ENCODE measurements at places on chromosomes 1 and 21.

DNA sequence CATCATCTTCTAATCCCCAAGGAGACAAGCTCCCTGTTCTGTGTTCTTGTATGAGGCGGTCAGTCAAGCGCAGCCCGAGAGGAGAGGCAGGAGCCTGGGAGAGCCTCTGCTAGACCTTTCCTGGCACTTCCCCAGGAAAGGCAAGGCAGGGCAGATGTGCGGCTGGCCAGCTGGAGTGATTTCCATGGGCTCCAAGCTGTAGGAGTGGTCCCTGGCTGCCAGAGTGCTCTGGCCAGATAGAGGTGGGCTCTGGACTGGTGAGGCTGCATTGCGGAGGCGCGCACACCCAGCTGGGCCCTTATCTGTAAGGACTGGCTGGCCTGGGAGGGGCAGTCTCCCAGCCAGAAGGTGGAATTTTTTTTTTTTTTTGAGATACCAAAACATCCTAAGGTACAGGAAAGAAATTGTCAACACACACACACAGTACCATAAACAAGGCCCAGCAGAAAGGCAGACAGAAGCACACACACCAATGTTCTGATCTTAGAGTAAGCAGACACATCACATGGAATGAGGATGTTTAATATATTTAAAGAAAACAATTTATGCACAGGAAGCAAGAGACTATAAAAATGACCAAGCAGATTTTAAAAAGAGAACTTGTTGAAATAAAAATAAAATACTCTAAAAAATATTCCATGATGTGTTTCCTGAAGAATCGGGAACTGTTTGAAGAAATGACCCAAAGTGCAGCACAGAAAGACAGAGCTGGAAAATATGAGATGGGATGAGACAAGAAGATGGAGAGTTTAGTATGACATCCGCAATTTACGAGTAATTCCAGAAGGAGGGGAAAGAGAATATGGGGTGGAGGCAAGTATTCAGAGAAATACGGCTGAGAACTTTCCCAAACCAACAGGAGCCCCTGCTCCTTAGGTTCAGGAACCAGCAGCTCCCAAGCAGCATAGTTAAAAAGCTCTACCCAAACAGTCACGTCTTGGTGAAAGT lies 13.4 kb downstream of the IBA57 start:
- no peak for DNase-seq

DNA sequence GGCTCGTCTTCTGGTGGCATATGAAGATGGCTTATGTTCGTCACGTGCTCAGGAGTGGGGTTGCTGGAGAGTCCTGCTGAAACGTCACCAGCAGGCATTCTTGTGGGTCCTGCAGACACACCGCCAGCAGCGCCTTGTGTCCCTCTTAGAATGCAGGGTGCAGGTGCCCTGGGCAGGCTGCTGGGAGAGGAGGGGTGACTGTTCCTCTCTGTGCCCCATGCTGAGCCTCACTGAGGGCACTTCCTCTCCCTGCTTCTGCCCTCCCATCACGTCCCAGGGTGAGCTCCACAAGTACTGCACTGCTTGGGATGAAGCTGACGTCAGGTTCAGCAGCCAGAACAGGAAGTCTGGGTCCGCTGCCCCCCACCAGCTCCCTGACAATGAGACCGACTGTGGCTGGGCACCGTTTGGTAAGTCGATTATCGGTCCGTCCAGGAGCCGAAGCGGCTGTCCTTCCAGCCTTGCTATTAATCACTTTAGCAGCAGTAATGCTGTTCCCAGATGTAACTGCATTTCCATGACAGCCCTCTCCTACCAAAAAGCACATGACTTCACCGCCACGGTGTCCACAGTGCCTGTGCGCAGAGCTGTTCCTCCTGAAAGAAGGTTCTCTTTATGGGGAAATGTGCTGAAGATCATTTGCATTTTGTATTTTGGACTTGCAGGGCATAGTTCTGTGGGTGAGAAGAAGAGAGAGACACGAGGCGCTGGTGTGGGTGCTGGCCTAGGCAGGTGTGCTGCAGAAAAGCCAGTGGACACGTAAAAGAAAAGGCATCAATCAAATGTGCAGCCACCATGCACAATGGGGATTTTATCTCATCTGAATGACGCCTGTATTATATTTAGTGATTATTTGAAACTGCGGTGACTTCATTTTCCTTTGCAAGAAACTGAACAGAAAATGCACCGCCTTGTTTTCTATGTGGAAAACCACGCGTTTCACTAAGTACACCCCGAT lies 21.0 kb downstream of the SLC37A1 start:
- peak; percentile 72 for DNase-seq

- DNase-seq = peak; percentile 31
Observed at GRCh38 chr1:9410737-9411297, 118.1 kb downstream of the SPSB1 start.

- no peak for DNase-seq
Observed at GRCh38 chr1:183093066-183093668, 69.9 kb downstream of the LAMC1 start.

DNA sequence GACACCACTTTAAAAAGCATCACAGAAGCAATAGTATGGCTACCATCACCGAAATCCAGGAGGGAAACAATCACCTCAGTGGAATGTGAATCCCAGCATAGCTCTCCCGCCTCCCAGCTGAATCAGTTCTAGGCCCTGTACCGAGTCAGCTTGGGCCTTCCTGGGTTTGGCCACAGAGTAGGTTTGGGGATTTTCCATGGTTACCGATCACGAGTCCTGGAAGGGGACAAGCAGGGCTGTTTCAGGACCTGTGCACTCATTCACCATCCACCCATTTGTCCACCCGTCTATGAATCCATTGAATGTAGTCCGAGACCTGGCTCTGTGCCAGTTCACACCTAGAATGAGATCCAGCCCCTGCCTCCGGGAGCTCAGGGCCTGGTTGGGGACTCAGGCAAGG lies 94.2 kb downstream of the ARHGEF10L start:
- no peak for DNase-seq

GRCh38 chr1:8669606-8670335 lies 147.7 kb downstream of the RERE start:
- no peak for DNase-seq

DNA sequence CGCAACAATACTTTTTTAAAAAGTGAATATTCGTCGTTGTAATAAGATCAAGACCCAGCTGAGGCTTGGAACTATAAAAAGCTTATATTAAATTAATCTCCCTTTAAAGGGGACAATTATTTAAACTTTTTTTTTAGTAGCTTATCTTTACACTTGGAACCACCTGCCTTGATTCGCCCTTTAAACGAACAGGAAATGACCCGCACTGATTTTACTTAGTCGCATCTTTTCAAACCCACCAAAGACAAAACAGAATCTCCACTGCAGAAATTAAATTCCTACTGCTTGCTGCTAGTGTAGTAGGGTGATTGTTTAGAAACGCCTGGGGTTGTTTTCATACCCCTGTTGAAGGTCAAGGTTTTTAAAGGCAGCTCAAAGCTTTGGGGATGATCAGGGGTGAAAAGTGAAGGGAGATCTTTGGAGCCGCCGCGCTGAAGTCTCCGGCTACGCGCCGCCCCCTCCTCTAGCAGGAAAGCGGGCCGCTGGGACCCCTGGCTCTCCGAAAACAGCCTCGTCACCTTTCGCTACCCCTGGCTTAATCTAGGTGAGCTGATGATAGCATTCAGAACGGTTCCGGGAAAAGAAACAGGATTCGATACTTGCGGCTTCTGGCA lies 163.4 kb downstream of the RUNX1 start:
- no peak for DNase-seq

DNA sequence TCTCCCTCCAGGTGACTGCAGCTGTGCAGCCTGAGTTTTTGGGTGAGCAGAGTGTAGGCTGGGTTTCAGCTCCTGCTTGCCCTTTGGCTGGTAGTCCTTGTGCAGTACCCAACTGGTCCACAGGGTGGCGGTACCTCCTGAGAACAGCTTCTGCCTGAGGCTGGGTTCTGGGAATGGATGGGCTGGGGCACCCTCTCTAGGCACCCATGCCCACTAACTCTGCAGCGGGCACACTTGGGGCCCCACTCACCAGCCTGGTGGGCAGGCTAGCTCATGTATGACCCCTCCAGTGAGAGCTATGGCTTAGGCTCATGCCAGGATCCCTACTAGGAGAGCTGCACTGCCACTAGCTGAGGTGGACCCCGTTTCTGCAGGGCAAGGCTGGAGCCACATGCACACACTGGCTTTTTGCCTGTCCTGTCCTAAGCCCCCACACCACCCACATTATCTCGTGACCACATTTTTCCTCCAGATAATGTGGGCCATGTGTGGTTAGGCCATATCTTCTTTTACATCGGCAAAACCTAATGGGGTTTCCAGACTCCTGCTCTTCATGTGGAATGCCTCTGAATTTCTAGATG lies 15.5 kb upstream of the GSTM4 start:
- DNase-seq = peak; percentile 84

GRCh38 chr1:216346526-216346925 lies 76.7 kb downstream of the USH2A start:
- no peak for DNase-seq

DNA sequence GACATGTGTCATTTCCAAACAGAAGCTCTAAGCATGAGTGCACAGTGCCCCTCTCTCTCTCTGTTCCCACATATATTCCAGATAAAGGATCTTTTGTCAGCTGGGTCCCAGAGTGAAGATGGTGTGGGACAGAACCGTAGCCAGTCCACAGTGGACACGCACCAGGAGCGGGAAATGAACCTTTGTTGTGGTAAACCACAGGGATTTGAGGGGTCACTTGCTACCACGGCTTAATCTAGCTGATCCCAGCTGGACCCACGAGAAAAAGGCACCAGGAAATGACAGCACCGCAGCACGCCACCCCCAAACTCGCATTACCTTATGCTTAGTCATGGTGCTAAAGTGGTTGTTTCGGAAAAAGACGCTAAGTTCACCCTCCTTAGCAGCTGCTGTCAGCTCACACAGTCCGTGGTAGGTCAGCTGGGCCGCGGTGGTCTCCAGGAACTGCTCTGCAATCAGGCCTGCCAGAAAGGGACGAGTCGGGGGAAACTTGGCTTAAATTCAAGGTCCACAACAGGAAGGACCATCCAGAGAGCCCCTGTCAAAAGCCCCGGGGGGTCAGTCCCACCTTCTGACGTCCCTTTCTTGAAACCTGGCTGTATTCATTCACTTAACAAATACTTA lies 7.5 kb downstream of the MINDY1 start:
- no peak for DNase-seq

DNA sequence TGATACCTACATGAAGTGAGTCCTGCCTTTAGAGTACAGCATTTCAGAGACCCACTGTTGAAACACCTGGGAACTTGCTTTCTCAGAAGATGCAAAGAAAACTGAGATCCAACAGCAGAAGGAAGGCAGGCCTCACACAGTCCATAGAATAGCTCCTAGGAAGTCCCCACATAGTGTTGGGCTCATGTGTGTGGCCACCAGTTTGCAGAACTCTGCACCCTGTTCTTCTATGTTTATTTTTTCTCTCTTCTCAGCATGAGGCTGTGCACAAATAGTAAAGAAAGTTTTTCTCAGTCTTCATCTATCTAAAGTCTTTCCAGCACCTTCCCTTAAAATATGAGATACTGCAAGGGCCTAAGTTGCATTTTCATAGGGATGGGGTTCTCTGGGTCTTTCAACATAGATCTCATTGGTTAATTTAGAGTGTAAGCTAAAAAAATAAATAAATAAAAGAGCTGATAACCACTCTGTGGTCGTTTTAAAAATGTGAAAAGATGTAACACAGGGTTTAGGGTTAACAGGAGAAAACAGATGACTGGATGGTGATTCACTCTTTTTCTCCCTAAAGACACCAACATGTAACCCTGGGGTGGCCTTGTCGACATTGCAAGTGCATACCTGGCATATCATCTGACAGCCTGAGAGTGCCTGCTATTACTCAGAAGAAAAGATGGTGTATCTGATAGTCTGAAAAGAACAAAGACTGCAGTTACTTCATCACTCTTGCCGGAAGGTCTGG lies 94.6 kb downstream of the ZC3H11B start:
- DNase-seq = no peak

GRCh38 chr1:87464022-87464490 lies 135.4 kb downstream of the LMO4 start:
- no peak for DNase-seq

DNA sequence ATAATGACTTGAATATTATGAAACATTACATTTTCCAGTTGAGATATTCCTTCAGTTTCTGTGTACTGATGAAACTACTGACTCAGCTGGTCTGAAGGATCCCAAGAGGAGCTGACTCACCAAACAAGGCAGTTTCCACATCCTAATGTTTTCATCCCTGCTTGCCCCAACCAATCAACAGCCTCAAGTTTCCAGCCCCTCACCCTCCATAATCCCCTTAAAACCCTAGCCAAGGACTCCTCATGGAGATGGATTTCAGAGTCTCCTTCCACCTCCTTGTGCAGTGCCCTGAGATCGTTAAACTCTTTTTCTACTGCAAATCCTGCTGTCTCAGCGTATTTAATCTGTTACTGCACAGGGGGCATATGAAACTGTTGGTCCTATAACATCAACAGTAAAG lies 83.1 kb upstream of the HAO2 start:
- DNase-seq = no peak

GRCh38 chr1:161388639-161389038 lies 21.0 kb upstream of the CFAP126 start:
- DNase-seq = no peak

DNA sequence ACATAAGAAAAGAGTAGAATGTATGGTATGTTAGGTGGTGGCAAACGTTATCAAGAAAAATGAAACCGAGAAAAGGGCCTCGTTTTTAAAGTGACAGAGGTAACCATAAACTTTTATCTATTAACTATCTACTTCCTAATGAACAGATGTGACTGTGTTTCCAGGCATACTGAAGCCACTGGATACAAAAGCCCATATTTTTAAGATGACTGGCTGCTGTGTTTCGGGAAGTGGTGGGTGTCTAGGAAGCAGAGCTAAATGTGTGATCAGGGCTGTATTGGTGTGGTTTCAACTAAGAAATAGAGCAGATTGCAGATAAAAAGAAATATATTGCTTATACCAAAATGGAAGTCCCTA lies 71.8 kb downstream of the CHRM3 start:
- no peak for DNase-seq

- DNase-seq = no peak
Observed at GRCh38 chr1:204975568-204976235, 67.3 kb upstream of the CNTN2 start.

- no peak for DNase-seq
Observed at GRCh38 chr1:61426885-61427284, 298.1 kb downstream of the TM2D1 start.
